ENCODE measurements at places on chromosomes 2 and 18. TPM values are rescaled to one million over a fixed set of nuclear protein-coding genes. Genes with fewer than 3 reads are reported as not detected.

Gene REG3A
- not detected for total RNA-seq

Gene IL1R2
- not detected for total RNA-seq

Gene IMPA2
- total RNA-seq, result 41.9 TPM

Gene ADD2
- total RNA-seq, result 45.3 TPM

Gene COLEC12
- 2.0 TPM for total RNA-seq

Gene TNP1
- total RNA-seq, result not detected

Gene NFATC1
- total RNA-seq, result 2.3 TPM

Gene NETO1
- total RNA-seq, result 0.71 TPM

Gene LIMS4
- not detected for total RNA-seq

GRCh38 chr2:187549193-187549592 is 5.0 kb downstream of the TFPI start:
- DNase-seq, result no peak

- no peak for DNase-seq
Observed at GRCh38 chr2:137525641-137526190, 438.6 kb upstream of the HNMT start.

GRCh38 chr2:239657992-239658391 is 257.2 kb upstream of the HDAC4 start:
- no peak for DNase-seq

DNA sequence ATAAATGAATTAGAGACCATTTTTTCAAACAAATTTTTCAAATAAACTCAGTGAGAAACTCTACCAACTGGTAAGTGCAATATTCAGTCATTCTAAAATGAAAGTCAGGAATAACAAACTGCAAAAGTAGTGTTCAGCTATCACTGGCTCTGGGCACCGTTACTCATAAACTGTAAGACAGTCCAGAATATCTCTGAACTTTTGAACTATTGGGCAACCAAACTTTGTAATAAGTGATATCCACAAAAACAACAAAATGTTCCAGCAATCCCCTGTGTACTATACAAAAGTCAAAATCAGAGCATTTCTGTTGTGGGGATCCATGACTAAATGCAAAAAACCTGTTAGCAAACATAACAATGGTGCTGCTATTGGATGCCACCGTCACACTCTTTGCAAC is 56.3 kb downstream of the SLC25A12 start:
- no peak for DNase-seq

GRCh38 chr2:190679813-190680591 is 31.1 kb downstream of the NAB1 start:
- DNase-seq, result peak; percentile 76

DNA sequence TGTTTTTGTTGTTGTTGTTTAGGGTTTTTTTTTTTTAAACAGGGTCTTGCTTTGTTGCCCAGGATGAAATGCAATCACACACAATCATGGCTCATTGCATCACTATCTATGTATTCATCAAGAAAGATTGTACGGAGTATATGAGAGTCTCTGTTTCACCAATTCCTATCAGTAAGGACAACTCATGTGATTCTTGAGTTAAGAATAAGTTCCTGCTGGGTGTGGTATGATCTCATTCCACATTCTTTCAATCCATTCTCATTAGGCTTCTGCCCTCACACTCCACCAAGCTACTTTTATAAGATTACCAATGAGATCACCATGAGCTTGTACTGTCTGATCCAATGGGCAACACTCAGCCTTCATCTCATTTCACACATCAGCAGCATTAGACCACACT is 9.1 kb upstream of the AP1S3 start:
- DNase-seq, result no peak

GRCh38 chr2:215817046-215817445 is 196.3 kb downstream of the MREG start:
- no peak for DNase-seq

- no peak for DNase-seq
Observed at GRCh38 chr2:105749583-105750400, 5.1 kb downstream of the NCK2 start.

DNA sequence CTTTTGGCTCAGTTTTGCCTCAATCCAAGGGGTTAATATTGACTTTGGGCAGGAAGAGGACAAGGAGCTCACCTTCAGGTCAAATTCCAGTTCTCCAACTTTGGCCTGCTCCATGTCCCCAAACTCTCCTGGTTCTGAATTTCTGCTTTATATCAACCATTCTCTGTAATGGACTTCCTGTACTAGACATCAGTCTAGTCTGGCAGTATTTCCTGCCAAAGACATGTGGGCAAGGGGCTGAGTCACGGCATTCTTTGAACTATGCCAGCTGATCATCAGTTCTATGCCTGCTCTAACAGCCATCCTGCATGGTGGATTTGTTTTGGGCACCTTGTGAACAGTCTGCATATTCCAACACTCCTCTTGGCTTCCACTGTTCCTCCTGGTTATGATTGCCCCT is 199.4 kb downstream of the ZEB2 start:
- DNase-seq, result no peak

DNA sequence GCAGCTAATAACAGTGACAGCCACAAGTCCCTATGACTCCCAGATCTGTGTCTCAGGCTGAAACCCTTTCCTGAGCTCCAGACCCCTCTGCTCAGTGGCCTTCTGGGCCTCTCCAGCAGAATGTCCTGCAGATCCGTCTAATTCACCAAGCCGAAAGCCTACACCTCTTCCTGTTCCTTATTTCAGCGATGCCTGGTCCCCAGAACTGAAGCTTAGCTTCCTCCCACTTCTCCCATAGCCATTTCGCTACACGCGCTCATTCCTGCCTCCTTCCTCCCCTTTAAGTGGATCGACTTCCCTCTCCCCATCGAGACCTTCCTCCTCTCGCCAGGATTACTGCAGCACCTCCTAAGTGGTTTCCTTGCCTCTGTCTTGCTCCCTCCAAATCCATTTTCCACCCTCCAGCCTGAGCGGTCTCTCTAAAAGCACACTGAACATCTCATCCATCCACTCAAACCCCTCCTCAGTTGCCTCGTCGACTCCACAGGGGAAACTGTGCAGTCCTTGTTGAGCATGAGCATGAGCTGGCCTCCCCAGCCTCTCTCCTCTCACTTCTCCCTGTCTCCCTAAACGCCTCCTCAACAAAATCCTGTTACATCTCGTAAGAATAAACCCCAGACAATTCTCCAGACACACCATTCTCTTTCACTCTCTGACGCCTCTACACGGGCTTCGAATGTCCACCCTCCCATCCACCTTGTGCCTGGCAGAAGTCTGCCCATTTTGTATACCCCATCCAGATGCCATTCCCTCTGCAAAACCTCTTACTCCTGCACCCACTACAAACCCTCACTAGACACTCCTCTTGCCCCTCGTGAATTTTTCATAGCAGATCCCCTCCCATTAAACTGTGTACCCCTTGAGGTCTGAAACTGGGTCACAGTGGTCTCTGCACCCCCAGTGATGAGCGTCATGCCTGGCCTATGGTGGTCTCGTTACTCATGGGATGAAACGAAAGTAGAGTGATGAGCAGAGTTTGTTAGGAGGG is 232.6 kb downstream of the ATAD2B start:
- no peak for DNase-seq
